SIG-M5 (cell line): ENCODE measurements at places on chromosomes 7 and 10.

DNA sequence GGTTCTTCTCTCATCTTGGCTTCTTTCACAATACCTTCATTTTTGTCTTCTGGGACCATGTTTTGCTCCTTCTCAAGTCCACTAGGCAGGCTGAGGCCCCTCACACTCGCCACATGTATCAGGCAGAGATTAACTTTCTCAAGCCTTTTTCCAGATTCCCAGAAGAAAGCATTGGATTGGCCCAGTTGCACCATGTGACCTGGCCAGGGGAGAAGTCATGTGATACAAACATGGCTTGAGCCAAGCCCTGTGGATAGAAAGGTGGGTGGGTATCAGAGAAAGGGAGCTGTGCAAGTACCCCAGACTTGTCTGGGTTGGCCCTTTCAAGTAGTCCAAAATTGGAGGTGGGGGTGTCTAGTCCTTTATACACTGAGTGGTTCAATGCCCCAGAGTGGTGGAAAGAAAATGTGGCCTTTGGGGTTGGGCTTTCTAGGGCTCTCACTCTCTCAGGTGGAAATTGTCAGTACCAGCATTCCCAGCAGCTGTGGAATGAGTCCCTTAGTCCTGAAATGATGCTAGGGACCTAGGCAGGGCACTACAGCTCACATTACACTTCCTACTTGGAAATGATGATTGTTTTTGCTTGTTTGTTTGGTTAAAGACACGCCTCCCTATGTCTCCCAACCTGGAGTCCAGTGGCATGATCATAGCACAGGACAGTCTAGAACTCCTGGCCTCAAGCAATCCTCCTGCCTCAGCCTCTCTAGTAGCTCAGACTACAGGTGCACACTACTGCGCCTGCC is 36.9 kb upstream of the C10orf67 start:
- no peak for DNase-seq

DNA sequence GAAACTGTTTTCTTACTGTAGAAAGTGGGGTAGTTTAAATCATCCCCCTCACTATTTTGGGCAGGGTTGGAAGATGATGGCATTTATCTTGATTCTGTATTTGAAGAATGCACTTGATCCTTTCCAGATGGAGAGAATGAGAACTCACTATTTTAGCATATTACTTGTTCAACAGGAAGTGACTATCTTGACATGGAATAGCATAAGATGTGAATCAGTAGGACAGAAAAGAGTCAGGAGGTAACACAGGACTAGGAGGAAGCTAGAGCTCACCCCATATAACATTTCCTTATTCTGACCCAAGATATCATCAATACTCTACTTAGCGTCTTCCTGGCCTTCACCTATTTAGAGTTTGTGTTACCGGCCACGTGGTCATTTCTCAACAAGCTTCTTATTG is 400.2 kb downstream of the PHTF2 start:
- DNase-seq = no peak

DNA sequence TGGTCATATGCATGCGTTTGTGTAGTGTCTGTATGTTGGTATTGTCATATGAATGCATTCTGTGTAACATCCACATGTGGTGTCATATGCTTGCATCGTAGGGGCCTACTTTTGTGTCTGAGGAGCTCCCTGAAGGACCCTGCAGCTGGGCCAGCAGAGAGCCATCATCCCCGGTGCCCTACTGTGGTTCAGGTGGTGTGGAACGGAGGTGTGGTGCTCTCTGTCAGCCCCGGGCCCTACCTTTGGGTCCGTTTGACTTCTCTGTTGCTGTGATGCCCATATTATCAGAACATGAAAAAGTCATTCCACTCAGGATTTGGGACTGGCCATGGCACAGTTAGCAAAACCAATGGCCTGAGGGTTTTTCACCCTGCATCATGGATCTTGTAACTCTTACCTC is 217.9 kb downstream of the ADARB2 start:
- no peak for DNase-seq

- DNase-seq = no peak
These were observed 96.1 kb downstream of the TPST1 start for GRCh38 chr7:66301249-66301648.

GRCh38 chr10:75592791-75593643 is 161.6 kb downstream of the LRMDA start:
- no peak for DNase-seq

DNA sequence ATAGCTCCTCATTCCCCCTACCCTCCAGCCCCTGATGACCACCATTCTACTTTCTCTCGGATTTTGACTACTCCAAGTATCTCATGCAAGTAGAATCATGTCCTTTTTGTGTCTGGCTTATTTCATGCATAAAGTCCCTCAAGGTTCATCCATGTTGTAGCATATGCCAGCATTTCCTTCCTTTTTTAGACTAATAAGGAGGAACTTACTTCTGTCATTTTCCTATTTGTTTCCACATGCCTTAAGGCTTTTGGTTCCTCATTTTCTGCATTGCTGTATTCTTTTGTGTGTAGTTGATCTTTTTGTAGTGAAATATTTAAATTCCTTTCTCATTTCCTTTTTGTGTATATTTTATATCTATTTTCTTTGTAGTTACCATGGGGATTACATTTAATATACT is 376.9 kb downstream of the CALN1 start:
- no peak for DNase-seq

- DNase-seq = no peak
These were observed 50.6 kb upstream of the SMNDC1 start for GRCh38 chr10:110355141-110355831.

DNA sequence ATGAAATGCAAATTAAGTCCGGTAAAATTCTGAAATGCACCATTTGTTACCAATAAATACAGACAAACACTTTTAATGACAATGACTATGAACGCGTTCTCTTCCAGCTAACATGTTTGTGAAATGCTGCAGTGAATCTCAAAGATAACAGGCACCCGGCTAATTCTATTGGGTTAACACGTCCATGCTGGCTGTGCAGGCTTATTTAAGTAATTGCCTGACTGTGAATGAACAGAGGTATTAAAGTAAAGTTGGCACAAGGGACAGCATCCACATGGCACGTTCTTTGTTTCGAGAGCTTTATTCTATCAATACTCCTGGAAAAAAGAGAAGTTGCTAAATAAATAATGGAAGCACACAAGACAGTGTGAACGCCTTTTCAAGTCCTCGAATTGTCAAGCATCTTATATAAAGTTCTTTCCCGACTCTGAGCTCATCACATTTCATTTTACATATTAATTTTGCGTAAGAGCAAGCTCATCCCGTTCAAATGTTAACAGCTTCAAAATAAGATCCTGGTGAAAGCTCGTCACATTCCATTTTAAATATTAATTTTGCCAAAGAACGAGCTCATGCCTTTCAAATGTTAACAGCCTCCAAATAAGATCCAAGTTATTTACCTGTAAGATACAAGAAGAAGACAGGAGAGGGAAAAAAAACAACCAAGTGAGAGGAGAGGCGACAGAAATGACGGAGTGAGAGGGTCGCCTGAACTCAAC is 111.3 kb upstream of the RHEB start:
- no peak for DNase-seq

DNA sequence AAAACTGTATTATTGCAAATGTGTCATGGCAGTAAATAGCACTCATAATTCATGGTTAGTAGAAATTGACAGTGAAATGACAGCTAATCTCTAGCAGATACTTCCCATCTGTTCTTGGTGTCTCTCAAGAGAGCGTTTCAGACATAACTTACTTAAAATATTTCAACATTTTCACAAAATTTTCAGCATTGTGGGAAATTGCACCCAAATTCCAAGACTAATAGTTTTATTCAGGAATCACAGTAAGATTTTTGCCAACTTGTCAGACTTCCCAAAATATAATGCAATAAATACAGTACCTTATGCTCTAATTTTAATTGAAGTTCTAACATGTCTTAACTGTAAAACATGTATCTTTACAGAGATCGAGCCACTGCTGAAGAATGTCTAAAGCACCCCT is 41.2 kb downstream of the STK17A start:
- DNase-seq = no peak

DNA sequence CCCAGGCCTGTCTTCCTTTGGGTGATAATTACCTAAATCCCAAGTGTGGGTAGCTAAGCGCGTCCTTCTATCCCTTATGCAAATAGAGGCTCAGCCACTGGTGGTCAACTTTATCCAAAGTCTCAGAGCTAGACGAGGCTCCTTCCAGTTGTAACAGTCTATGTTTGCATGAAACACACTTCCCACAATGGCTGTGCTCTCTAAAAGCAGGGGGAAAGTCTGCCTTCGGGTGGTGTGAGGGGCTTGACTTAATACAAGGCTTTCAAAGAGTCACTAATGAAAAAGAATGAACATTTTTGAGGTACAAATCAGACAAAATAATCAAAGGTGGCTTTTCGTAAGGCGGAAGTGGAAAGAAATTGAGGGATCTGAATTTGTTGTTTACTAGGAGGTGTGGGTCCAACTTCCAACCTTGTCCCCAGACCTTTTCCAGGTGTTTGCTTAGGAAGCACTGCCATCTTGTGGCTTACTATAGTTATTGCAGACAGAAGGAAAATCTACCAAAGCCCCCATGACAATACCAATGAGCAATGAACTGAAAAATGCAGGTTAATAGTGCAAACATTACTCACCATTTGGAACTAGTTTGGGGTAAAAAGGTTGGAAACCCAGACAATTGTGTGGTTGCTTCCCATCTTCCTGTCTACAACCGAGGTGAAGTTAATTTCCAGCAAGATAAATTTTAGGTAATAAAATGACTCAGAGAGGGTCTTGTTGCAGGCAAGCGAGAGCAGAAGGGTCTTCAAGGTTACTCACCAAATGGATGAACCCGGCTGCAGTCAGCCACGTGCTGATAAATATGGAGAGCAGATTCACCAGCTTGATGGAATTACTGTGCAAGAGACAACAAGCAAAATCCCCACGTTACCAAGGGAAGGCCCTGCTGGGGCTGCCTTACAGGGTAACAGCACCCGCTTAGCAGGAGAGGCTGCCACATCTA is 525.7 kb downstream of the KCNMA1 start:
- no peak for DNase-seq
